ENCODE measurements at places on chromosomes 16 and 17. TPM values are rescaled to one million over a fixed set of nuclear protein-coding genes. Genes with fewer than 3 reads are reported as not detected.

The TBX4 gene
- not detected for total RNA-seq

The CDH8 gene
- 0.13 TPM for total RNA-seq

The NPIPA5 gene
- total RNA-seq, result 5.3 TPM

The TBC1D3I gene
- total RNA-seq, result 0.07 TPM

The KRT12 gene
- total RNA-seq, result not detected

The ZNF75A gene
- 17.9 TPM for total RNA-seq

The TNFSF12 gene
- total RNA-seq, result 23.8 TPM

The SCGB1C2 gene
- total RNA-seq, result not detected

The MGAT5B gene
- total RNA-seq, result 0.33 TPM

The ASIC2 gene
- 0.07 TPM for total RNA-seq

The FUS gene
- total RNA-seq, result 38.8 TPM

The STX1B gene
- total RNA-seq, result 0.85 TPM

The CHD9NB gene
- 2.7 TPM for total RNA-seq

The LGALS9 gene
- 1.1 TPM for total RNA-seq

The C16orf96 gene
- not detected for total RNA-seq

Data from smooth muscle cell of the pulmonary artery (primary cell).